ENCODE measurements at places on chromosomes 12 and 14.

GRCh38 chr14:29709490-29709889 is 218.2 kb downstream of the PRKD1 start:
- no peak for DNase-seq

GRCh38 chr12:71981149-71981548 is 42.5 kb downstream of the TPH2 start:
- no peak for DNase-seq

DNA sequence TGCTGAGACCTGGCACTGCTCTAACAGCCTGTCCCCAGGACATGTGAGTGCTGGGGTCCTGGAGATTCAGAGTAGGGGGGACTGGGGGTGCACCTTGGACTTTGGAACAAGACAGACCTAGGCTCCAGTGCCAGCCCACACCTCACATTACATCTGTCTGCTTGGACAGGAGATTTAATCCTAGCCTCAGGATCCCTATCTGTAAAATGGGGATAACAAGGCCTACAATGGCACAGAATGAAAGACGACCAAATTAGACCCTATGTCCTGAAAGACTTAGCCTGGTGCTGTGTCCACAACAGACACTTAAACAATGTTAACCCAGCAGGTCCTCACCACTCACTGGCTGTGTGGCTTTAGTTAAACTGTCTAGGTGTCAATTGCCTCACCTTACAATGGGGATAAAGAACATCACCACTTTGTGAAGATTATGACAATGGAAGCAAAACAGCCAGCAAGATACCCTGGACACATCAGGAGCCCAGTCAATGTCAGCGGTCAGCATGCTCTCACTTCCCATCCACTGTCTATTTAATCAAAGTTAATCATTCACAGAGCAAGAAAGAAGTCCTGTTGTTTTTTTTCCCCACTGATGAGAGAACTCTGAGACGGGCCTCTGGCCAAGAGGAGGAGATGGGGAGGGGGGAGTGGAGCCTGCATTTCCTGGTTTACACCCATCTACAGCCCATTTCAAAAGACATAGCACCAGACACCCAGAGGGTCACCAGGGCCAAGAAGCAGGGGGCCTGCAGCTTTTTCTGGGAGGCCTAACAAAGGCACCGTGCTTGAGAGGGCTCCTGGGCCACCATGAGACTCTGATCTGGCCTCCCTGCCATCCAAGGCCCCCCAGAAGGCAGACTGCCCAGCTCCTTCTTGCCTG is 40.6 kb downstream of the ACTN1 start:
- DNase-seq, result no peak

- DNase-seq, result no peak
Measured at GRCh38 chr14:104931304-104931770, 6.7 kb downstream of the PLD4 start.

All from OCI-LY7 (cell line).